Progenitor cell of endocrine pancreas (in vitro differentiated cells): ENCODE measurements at places on chromosomes 12 and 14.

DNA sequence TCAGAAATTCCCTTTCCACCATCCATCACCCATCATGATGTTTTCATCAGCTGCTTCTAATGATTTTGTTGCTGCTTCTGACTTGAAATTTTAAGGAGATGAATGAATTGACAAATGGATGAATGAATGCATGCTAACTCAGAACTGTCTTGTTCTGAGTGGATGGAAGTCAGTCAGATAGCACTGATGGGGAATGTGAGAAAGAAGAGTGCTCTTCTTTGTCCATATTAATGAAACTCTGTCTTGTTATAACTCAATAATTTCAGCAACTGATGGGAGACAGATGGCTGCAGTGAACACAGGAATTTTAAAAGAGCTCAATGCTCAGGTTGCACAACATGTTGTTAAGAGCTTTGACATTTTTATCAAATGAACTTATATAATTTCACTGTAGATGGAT lies 422.0 kb downstream of the TRHDE start:
- no peak for DNase-seq

GRCh38 chr12:46832130-46832704 lies 6.4 kb upstream of the SLC38A4 start:
- DNase-seq, result no peak

GRCh38 chr14:77490347-77490986 lies 8.1 kb downstream of the ISM2 start:
- DNase-seq, result no peak

DNA sequence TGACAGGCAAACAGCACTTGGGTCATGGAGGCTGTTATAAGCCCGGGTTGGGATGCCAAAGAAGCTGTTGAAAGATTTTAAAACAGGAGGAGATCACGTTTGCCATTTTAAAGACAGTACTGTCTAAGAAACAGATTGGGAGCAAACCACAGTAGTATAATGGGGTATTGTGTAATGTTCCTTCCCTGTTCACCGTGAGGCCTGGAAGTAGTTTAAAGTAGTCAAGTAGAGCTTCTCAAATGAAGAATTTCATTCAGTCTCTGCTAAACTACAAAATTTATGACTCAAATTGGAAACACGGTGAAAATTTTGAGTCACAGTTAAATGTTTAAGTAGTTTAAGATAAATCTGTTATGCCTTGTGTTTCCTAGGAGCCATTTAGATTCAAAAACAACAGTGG lies 35.8 kb downstream of the ATP2A2 start:
- DNase-seq, result no peak

DNA sequence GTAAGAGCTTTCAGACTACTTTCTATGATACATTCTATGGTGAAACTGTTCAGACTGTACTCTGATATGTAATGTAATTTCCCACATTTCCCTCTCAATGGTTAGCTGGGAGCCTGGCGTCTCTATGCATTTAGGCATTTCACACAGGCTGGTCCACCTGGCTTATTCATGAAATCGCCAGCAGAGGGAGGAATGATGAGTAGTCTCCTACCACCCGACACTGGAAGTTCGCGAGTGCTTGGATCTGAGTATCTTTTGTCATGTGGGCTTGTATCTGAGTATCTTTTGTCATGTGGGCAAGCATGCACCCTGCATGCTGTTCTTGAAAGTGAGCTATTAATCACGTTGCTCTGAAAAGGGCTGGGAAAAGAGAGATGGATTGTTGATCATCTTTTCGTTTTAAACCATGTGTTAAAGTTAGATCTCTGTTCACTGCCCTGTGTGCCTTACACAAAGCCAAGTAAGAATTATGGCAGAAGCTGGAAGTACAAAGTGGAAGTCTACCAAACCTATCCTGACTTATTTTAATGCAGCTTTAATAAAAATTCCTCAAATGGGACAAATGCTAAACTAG lies 235.0 kb downstream of the ATP23 start:
- DNase-seq, result peak; percentile 11

- DNase-seq, result no peak
Measured at GRCh38 chr12:91988086-91988923, 157.3 kb downstream of the BTG1 start.

- no peak for DNase-seq
Measured at GRCh38 chr14:102390064-102390855, 27.5 kb downstream of the TECPR2 start.

GRCh38 chr12:5455045-5455444 lies 23.1 kb downstream of the NTF3 start:
- no peak for DNase-seq

GRCh38 chr12:263574-263973 lies 938 bp upstream of the SLC6A13 start:
- DNase-seq, result no peak

DNA sequence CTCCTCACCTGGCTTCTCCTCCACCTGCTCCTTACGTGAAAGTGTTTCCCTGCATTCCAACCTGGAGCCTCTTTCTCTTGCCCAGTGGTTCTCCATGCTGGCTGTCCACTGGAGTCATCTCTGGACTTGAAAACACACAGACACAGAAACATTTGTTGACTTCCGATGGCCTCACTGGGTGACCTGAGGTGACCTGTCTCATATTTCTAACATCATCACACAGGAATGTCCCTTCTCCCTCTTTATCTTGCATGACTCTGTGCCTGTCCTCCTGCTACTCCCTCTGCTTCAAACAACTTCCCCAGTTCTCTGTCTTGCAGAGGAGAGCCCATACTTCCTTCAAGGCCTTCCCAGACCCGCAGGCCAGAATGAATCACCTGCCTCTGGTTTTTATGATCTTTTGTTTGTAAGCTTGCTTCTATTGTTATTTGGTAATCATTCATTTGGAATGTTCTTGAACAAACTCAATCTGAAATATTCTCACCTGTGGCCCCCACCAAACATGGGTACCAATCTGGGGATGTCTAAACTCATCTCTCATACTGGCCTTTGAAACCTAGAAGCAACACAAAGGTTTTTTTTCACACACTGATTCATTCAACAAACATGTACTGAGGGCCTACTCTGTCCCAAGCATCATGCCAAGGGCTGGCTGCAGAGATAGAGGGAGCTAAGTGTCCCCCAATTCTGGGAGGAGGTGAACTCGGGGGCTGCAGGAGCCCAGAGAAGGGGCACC lies 9.7 kb upstream of the RIN3 start:
- DNase-seq, result no peak

GRCh38 chr14:22084393-22085281 lies 411.0 kb upstream of the OR4E1 start:
- DNase-seq, result no peak

- no peak for DNase-seq
Measured at GRCh38 chr12:107042801-107043200, 50.5 kb downstream of the CRY1 start.

GRCh38 chr12:48184549-48184922 lies 1.1 kb downstream of the CCDC184 start:
- no peak for DNase-seq

GRCh38 chr14:78016532-78016931 lies 153.6 kb upstream of the NRXN3 start:
- no peak for DNase-seq

DNA sequence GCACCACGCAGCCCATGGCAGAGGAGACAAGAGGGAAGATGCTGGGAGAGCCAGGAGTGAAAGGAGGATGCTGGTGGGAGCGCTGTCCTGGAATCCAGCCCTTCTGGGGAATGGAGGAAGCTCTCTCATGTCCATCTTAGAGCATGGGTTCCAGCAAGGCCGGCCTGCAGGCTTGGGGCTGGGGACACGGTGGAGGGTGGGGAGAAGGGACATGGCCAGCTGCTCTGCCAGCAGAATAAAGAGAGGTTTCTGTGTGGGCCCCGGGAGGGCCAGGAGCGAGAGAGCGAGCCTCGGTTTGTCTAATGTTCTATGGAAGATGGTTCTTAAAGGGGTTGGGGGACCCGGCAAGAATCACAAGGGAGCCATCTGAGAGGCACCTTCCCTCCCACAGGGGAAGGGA lies 60.2 kb downstream of the RIMBP2 start:
- no peak for DNase-seq

DNA sequence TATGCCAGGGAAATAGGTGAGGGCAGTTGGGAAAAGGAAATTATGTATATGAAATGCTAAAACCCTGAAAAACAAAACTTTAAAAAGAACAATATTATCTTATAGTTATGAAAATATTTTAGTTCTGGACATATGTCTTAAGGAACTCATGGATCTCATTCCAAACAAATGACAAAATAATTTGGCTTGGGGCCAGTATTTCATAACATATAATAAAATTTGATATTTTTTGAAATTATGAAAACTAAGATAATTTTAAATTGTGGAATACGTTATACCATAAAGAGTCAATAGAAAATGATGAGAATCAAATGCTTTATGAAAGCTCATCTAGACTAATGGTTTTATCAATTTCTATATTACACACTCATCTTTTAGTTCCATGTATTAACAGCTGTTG lies 173.8 kb upstream of the DCN start:
- no peak for DNase-seq

- DNase-seq, result no peak
Measured at GRCh38 chr14:81400852-81401251, 728 bp upstream of the STON2 start.

DNA sequence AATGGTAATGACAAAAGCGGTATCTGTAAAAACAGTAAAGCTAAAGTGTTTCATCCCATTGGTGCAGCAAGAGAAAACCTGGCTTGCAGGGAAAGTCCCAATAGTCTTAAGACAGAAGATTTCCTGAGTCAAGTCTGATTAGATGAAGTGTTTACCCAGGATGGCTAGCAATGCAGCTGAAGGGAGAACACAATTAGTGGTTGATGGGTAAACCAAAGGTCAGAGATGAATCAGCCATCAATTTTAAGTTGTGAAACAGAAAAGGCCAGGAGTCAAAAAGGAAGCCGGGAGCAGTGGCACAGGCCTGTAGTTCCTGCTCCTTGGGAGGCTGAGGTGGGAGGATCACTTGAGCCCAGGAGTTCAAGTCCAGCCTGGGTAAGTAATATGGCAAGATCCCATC lies 52.6 kb downstream of the SEC23A start:
- no peak for DNase-seq

DNA sequence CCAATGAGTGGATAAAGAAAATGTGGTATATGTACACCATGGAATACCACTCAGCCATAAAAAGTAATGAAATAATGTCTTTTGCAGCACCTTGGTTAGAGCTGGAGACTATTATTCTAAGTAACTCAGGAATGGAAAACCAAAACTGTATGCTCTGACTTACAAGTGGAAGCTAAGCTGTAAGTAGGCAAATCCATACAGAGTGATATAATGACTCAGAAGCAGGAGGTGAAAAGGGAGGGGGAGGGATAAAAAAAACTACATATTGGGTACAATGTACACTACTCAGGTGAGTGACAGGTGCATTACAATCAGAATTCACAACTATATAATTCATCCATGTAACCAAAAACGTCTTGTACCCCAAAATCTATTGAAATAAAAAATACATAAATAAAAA lies 15.1 kb upstream of the CLEC1A start:
- no peak for DNase-seq

DNA sequence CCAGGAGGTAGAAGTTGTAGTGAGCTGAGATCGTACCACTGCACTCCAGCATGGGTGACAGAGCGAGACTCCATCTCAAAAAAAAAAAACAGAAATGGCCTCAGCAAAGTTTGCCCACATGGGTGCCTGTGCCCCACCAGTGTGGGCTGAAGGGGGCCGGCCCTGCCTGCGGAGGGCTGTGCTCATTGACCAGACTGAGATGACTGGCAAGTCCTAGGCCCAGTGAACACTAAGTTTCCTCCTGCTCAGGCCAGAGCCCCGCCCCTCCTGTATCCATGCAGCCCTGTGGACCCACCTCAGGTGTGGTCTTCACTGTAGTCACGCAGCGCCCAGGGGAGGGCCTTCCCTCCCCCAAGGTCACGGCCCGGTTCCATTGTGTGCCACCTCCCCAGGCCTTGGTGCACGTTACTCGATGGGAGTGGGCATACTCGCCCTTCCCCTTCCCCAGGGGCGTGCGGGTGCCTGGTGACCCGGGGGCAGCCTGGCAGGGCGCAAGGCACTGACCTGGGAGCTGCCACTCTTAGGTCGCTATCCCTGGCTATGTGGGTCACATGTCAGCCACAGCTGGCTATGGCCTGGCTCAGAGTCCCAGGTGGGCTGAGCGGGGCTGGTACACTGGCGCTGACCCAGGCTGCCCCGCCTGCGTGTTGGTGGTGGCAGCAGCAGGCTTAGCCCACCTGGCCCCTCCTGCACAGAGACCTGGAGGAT lies 16.1 kb downstream of the INF2 start:
- no peak for DNase-seq

- DNase-seq, result no peak
Measured at GRCh38 chr12:273382-273781, 10.7 kb upstream of the SLC6A13 start.

- no peak for DNase-seq
Measured at GRCh38 chr14:68495101-68496039, 297.5 kb downstream of the ZFP36L1 start.

- no peak for DNase-seq
Measured at GRCh38 chr12:55795950-55796349, 21.6 kb downstream of the SARNP start.

DNA sequence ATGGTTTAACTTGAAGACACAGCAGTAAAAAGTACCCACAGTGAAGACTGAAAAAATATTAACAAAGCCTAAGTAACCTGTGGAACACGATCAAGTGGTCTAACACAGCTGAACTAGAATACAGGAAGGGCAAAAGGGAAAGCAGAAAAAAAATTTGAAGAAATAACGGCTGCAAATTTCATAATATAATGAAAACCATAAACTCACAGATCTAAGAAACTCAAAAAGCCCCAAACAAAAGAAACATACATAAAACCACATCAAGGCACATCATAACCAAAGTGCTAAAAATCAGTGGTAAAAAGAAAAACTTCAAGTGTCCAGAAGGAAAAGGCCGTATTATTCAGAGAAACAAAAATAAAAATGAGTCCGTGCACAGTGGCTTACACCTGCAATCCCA lies 30.9 kb downstream of the SPPL3 start:
- DNase-seq, result no peak

- no peak for DNase-seq
Measured at GRCh38 chr14:90848944-90849731, 32.9 kb upstream of the TTC7B start.
